Stimulated activated CD8-positive, alpha-beta memory T cell treated with anti-CD3 and anti-CD28 coated beads, Interleukin-2, amount 100 ng/mL, for 48 hours (primary cell): ENCODE measurements at places on chromosomes 3 and 15.

DNA sequence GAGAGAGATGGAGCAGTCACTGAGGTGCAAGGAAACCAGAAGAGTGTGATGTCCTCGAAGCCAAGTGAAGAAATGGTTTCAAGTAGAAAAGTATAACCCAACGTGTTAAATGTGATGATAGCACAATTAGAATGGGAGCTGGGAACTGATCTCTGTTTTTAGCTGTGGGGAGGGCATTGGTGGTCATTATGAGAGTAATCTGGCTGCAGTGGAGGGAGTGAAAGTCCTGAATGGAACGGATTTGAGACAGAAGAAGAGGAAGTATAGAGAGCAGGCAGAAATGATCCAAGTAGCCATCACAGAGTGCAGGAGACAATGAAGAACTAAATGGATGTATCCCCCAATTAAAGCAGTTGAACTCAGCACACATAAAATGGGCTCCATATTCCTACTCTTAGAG is 235.3 kb downstream of the IGSF11 start:
- no peak for DNase-seq

- no peak for DNase-seq
Observed at GRCh38 chr15:78977091-78977571, 32.3 kb upstream of the CTSH start.

DNA sequence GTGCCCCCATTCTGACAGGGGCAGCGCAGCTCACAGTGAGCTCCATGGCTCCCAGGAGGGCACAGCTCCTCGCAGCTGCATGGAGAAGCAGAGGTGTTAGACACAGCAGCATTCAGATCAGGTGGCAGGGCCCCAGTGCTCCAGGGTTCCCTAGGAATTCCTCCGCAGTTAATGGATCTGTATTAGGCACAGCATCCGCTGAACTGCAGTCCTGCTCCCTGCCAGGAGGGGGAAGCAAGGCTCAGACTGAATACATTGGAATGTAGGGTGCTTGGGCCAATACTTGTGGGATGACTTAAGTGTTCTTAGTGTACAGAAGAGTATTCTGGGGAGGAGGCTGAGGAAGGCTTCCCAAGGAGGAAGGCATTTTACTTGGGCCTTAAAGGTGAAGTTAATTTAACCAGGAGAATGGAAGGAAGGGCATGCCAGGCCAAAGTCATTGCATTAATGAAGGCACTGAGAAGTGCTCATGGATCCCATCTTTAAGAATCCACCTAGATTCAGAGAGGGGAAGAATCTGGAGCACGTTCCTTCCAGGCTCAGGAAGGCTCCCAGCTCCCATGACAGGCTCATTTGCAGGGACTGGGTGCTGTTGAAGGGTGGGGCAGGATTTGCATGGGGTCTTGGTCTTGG is 111.6 kb downstream of the RAB11A start:
- DNase-seq: no peak

DNA sequence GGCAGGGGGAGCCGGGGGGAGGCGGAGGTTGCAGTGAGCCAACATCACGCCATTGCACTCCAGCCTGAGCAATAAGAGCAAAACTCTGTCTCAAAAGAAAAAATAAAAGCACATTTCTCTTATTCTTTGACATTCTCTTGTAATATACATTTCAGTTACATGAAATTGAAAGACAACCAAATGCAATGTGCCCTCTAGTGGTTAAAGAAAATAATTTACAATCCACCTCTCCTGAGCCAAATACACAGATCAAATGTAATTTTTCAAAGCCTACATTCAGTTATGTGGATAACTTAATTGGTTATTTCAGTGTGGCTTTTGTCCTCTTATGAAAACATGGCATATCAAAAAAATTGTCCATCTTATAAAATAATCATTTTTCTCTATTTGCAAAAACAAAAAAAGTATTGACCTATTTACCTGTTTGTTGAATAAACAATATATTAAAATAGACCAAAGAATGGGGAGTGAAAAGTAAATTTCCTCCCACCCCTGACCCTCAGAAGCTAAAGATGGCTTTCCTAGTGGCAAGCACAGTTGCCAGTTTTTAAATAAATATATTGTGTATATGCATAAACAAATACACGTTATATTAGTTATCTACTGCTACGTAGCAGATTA is 14.2 kb upstream of the U2SURP start:
- DNase-seq: no peak

- DNase-seq: no peak
Observed at GRCh38 chr15:98896802-98897732, 110.5 kb downstream of the PGPEP1L start.

- DNase-seq: no peak
Observed at GRCh38 chr3:78368636-78369345, 1328.9 kb downstream of the ROBO2 start.

DNA sequence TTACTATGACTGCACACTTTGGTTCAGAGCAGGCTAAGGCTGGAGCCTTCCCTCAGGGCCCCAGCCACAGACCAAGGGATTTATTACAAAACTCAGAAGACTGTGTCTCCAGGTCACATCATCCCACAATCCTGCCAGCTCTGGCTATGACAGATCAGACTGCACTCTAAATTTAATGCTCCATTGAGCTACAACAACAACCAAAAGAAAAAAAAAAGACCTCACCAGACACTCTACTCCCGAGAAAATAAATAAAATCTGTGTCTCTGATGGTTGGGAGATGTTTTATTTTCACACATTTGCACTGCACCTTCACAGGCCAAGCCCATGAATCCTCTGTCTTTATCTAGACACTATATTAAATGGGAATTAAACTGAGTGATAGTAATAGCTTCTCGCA is 50.8 kb upstream of the CTNNB1 start:
- DNase-seq: no peak

DNA sequence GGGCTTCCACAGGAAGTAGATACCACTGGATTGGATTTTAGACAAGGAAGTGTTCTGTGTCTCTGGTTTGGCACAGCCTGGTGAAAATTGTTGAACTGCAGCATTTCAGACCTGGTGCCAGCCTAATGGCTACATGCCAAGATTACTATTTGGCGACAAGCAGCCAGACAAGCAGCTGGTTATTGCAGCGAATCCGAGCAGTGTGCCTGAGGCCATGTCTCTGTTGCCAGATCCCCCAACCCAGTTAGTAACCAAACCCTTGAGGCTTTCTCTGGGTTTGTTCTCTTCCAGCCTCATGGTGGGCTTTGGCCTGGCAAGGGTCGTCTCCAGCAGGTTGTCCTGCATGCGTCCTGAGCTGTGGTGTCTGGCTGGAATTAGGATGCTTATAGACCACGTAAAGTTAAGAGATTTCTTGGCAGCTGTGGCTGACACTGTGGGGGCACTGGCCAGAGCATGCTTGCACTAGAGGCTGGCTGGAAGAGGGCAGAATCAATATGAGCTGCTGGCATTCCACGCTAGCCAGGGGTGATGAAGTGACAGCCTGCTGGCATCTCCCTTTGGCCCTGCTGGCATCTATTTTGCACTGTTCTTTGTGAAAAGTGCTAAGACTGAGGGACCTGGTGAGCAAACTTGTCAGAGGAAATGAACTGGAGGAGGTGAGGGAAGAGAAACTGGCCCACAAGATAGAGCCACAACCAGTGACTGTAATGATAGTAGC is 172.6 kb downstream of the RBMS3 start:
- DNase-seq: no peak

DNA sequence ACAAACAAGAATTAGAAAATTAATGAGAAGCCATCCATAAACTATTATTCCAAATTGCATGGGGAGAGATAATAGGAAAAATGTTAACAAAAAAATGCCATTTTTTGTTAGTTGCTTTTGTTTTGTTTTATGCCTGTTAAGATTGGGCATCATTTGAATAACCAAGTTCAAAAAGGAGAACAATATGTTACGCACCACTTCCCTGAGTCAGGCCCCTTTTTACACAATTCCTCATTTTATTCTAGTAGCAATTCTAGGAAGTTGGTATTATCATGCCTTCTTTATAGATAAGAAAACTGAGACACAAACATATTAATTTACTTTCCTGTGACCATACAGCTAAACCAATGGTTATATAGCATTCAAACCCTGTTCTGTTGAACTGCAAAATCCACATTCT is 736.9 kb upstream of the CCDC54 start:
- DNase-seq: no peak

- no peak for DNase-seq
Observed at GRCh38 chr3:15217011-15217671, 11.1 kb downstream of the CAPN7 start.

- no peak for DNase-seq
Observed at GRCh38 chr3:114973536-114973935, 173.6 kb downstream of the ZBTB20 start.

GRCh38 chr3:46668116-46668515 is 25.4 kb downstream of the ALS2CL start:
- no peak for DNase-seq

DNA sequence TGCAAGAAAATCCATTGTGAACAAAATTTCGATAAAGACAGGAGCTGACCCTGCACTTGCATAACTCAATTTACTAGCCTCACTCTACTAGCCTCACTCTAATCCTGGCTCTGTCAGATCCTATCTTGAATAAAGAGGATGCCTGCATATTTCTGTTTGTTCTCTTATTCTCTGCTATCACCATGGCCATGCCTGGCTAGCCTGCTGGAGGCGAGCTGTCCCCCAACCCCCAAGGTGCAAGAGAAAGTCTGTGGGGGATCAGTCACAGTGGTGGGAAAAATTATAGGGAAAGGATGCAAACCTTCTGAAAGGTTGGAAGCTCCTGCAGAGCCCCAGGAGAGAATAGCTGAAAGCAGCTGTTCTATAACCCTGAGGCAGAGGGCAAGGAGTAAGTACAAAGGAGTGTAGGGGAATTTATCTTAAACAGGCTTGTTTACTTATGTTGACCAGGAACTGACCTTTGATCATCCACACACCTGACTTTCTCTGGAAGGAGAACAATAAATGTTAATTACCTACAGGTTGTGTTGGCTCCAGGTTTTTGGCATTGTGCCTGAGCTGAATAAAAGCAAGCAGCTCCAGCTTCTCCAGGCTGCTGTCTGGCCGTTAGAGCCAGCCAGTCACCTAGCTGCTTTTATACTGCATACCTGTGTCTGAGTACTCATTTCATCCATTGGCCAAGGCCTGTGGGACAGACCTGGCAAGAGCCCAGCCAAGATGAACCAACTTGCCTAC is 137.7 kb upstream of the RASGRP1 start:
- DNase-seq: no peak

GRCh38 chr3:116553355-116553754 is 108.1 kb upstream of the LSAMP start:
- DNase-seq: no peak

DNA sequence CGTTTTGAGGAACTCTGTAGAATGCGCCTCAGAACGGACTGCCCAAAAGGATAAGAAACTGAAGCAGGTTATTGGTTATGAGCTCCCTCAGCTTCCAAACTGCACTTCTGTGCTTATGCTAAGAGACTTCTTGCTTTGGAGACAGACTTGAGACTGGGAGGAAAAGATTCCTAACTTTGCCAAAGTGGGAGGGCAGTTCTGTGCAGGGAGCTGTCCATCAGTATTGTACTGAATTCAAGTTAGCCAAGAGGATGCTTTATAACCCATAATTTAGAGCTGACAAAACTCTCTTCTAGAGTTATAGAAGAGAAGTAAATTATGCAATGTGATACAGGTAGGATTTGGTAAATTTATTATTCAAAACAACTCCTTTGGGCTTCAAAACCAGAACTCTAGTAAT is 519.8 kb upstream of the GBE1 start:
- no peak for DNase-seq

DNA sequence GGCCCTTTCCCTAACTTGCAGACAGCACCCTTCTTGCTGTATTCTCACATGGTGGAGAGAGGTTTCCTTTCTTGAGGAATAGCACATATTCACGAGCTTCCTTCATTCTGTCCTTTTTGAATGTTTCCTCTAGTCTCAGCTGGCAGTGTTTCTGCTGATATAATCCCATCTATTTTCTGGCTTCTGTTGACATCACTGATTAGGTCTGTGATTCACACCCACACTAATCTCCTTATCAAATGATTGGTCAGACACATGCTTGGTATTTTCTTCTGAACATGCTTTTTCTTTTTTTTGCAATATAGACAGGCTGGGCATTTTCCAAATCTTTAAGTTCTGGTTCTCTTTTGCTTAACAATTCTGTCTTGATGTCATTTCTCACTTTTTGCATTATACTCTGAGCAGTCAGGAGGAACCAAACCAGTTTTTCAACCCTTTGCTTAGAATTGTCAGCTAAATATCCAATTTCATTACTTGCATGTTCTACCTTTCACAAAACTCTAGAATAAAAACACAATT is 65.4 kb downstream of the OXSM start:
- DNase-seq: no peak

- no peak for DNase-seq
Observed at GRCh38 chr3:40073310-40074007, 236.0 kb upstream of the EIF1B start.

GRCh38 chr15:35630985-35631384 is 85.0 kb upstream of the DPH6 start:
- no peak for DNase-seq

DNA sequence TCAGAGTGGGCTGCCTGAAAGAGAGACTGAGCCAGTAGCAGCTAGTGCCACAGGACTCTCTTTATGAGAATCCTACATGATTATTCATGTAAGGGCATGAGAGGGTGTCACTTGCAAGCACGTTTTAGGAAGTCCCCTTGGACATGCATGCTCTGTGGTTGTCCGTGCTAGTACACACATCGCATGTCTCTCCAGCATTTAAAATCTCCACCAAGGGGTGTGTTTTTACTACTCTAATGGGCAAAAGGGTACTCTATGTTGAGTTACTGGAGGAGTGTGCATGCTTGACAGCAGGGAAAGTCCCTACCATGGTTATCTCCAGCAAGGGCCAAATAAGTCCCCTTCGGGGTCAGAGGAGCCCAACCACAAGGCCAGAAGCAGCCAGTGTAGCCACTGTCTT is 70.7 kb downstream of the DCLK3 start:
- DNase-seq: no peak

DNA sequence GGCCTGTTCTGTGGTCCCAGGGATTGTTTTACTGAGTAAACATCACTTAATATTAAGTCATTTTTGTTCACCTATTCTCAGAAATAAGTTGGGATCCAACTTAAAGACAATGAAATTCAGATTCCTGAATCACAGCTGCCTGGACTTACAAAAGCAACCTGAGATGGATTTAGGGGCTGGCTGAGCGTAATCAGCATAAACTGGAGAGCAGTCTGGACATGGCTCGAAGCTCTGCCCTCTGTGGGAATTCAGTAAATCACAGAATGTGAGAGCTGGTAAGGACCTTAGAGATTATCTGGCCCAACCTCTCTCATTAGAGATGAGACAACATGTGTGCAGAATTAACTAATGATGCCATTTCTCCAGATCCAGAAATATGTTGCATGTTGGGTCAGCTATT is 23.7 kb downstream of the CCDC80 start:
- DNase-seq: no peak

DNA sequence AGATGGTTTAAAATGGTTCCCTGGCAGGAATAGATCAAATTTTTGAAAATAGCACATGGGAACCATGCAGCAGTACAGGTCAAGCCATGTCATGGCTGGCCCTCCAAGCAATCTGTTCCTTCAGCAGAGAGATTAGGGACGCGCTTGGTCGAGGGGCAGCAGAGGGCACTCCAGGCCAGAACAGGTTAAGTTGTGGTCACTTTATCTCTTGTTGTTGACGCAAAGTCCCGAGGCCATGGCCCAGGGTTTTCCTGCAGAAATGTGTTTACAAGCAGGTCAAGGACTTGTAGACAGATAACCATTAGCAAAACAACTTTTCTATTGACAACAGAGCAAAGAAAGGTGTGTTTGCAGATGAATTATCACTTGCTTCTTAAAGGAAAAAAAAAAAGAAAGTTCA is 570.0 kb upstream of the NR2F2 start:
- DNase-seq: no peak

- no peak for DNase-seq
Observed at GRCh38 chr15:80490431-80490990, 86.3 kb downstream of the ARNT2 start.
